ENCODE measurements at places on chromosomes 6 and 20.

- no peak for DNase-seq
Measured at GRCh38 chr20:18092890-18093289, 35.2 kb upstream of the OVOL2 start.

DNA sequence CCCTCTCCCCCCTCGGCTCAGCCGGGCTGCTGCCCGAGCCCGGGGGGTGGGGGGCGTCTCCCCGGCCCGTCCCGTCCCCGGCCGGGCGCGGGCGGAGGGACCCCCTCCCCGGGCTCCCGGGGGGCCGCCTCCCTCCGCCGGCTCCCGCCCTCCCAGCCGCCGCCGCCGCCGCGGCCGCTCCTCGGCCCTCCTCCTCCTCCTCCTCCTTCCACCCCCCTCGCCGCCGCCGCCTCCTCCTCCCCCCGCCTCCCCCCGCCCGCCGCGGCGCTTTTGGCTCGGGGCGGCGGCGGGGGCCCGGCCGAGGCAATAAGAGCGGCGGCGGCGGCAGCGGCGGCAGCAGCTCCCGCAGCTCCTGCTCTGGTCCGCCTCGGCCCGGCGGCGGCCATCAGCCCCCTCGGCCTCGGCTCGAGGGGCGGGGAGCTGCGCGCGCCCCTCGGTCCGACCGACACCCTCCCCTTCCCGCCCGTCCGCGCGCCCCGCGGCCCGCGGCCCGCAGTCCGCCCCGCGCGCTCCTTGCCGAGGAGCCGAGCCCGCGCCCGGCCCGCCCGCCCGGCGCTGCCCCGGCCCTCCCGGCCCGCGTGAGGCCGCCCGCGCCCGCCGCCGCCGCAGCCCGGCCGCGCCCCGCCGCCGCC is 38.7 kb downstream of the GNAS start:
- DNase-seq: peak; percentile 22

DNA sequence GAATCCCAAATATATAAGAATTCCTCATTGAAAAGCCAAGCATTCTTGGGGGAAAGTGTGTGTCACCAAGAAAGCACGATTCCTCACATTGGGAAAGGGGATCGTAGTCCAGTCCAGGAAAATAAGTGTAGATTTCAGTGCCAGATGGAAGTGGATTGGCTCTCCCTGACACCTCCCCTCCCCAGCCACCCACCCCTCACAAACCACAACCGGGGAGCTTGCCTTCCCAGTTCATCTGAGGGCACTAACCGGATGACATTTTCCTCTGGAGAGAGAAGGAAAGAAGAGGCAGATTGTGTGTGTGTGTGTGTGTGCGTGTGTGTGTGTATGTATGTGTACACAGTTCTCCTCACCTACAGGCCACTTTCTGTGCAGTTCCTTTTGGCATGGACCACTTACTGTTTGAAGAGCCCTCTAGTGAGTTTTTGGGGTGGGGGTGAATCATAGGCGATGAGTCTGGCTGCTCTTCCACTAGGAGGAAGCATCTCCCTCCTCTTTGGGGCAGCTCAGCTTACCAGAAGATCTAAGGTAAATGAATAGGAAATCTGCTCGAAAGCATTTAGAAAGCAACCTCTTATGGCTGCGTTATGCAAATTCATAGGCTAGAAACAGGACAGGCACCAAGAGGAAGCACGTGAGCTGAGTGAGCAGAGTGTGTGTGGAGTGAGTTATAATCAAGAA is 20.8 kb downstream of the DAAM2 start:
- peak; percentile 93 for DNase-seq

DNA sequence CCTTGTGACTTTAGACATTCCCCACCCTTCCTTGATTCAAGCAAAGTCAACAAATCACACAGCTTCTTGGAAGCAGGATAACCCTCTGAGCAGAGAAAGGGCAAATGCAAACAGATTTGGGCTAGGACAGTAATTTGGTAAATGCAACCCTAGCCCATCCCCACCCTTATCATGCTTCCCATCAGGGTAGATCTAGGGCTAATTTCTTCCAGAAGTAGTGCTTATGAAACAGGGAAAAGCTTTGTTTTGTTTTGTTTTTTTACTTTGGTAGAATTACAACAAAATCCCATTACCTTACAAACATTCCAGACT is 525.1 kb upstream of the NOX3 start:
- no peak for DNase-seq

GRCh38 chr6:127031511-127031910 is 87.0 kb upstream of the RSPO3 start:
- no peak for DNase-seq

- no peak for DNase-seq
Measured at GRCh38 chr6:27694547-27694874, 217.7 kb downstream of the OR2B2 start.

DNA sequence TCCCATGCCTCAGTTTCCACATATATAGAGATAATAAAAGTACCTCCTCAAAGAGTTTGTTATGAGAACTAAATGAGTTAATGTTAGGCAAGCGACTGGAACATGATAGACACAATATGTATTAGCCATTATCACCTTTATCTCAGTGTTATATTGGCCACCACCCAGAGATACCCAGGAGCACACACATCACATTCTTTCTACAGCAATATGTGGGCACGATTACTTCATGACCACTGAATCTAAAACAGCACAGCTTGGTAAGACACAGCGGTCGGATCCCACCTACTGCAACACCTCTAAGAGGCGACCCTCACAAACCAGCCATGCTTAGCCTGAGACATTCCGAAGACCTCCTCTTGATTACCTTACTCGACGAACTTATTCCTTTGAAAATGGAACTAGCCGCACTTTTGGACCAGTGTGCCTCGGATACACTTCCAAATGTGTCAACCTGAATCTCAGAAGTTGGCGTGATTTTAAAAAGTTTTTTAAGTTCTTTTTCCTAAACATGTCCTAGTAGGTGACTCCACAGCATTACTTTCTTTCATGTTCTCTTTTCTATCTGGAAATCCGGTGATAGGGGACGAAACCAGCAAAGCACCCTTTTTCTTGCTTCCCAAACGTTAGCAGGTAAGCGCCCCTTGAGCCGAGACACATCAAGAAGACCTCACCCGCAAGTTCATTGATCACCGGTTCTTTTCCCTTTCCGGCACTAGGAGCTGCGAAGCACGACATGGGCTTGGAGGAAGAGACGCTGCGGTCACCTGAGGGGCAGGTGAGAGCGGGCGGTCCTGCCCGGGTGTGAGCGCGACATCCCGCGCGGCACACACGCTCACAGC is 923 bp downstream of the GMDS start:
- DNase-seq: no peak

DNA sequence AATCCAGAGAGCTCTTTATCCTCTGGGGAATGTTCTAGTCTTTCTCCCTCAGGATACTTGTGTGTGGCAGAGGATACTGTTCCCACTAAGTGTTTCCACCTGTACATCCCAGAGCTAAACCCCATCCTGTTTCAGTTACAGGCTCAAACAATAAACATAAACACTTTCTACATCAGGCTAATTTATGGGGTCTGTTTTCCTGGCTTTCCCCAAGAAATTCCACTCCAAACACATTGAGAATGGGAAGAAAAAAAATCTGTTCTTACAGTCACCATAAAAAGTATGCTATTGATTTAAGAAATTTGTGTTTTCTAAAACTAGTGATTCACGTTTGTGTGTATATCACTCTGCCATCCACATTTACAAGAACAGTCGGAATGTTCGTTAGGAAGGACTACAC is 293.9 kb upstream of the FOXQ1 start:
- no peak for DNase-seq

DNA sequence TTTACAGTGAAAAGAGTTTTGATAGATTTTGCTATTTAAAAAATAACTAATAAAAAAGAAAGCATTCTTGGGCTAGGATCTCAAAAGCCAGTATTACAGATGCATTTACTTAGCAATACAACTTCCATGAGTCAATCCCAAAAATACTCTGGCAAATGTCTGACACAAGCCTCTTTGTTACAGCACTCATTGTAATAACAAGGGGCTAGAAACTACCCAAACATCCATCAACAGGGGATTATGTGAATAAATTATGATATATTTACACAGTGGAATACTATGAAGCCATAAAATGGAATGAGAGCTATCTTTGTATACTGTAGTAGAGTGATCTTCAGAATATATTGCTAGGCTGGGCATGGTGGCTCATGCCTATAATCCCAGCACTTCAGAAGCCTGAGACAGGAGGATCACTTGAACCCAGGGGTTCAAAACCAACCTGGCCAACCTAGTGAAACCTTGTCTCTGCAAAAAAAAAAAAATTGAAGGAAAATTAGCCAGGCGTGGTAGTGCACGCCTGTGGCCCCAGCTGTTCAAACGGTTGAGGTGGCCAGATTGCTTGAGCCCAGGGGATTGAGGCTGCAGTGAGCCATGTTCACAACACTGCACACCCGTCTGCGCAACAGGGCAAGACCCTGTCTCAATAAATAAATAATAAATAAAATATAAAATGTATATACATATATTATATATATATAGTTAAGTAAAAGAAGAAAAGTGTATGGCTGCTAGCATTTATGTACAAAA is 34.7 kb upstream of the TOP1 start:
- no peak for DNase-seq

- DNase-seq: no peak
Measured at GRCh38 chr6:15628499-15629131, 34.2 kb downstream of the DTNBP1 start.

DNA sequence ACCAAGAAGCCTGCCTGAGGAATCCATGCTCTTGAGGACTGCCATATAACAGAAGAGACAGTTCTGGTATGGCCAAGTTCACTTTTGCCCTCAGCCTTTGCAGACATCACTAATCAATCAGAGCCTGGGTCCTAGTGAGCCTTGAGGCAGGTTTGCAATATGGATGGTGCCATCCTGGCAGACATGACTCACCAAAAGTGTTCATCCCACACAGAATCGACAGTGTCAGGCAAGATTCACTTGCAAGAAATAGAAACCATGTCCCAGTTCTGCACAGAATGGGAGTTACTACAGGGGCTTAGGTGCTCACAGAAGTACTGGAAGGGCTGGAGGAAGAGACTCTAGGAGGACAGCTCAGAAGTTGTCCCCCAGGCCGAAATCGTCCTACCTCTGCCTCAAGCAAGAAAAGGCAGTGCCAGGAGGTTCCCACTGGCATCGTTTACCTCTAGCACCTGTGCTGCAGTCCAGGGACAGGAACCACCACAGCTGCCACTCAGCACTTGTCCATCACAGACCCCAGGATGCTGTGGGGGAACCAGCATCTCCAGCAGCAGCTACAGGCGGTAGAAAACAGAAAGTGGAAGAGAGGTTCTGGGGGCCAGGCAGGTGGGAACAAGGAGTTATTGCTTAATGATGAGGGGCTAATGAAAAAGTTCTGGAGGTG is 42.6 kb upstream of the PHACTR3 start:
- DNase-seq: no peak

- no peak for DNase-seq
Measured at GRCh38 chr6:159077123-159077522, 32.3 kb upstream of the TAGAP start.

DNA sequence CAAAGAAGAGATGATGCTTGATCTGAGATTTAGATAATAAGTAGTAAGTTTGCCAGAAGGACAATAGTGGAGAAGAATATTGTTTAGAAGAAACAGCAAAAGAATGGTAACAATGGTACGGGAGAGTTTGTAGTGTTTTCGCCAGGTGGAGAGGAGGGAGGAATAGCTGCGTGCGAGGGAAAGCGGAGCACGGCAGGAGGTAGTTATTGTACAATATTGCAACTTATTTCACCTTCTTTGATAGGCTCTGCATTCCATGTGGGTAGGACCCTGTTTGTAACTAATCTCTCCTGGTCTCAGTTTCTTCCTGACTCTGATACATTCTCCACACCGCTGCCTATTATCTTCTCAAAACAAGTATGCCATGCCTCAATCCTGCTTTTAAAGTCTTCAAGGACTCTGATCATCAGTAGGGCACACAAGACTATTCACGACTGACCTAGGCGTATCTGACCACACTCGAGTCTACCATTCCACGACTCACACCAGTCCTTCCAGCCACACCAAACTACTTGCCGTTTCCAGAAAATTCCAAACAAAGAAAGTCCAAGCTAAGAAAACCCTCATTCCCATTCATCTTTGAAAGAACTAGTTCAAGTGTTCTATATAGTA is 1.1 kb downstream of the PPIL4 start:
- DNase-seq: no peak

DNA sequence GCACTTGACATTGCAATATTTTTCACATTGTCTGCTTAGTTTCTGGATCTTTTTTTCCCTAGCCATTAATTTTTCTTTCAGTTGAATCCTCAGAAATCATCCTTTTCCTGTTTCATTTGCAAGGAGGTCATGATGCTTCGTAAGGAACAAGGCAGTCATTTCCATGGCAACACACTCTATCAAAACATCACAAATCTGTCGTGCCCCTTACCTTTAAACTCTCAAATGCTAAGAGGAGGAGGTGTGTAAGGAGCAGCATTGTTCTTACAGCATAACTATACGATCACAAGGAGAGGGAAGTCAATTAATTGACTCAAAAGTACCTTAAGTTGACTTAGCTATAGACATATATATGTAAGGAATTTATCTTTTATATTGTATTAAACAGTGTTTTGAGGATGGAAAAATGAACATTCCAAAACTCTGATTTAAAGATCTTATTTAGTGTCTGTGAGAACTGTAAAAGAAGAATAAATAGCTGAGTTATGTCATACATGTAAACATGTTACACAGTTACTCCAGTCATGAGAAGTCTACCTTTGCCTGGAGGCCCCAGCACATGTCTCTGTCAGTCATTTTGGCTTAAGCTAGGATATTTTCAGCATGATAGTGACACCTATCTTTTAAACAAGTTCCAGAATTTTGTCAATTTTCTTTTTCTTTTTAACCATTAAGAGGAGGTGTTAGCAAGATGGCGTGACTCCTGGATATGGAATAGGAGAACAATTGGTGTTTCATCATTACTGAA is 41.6 kb downstream of the CDKAL1 start:
- no peak for DNase-seq

DNA sequence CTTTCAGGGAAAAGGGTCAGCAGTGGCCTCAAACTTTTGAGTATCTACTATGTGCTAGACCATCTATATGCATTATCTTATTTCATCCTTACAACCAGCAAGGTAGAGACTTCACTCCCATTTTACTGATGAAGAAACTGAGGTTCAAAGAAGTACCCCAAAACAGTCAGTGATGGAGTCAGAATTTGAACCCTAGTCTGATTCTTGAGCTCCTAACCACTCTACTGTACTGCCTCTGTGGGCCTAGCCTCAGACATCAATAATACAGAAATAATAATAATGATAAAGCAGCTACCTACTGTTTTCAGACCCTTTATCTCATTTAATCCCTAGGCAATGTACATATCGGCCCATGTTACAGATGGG is 8.4 kb downstream of the ADA start:
- no peak for DNase-seq

- no peak for DNase-seq
Measured at GRCh38 chr6:28789553-28790083, 134.2 kb downstream of the TRIM27 start.

- DNase-seq: no peak
Measured at GRCh38 chr6:131782764-131783163, 25.1 kb upstream of the ENPP1 start.
